Epithelial cell of prostate (primary cell): ENCODE measurements at places on chromosomes 3 and 15.

GRCh38 chr3:4888913-4889846 is 90.1 kb upstream of the BHLHE40 start:
- no peak for DNase-seq

- no peak for DNase-seq
Observed at GRCh38 chr3:24123596-24123995, 178.5 kb downstream of the NR1D2 start.

DNA sequence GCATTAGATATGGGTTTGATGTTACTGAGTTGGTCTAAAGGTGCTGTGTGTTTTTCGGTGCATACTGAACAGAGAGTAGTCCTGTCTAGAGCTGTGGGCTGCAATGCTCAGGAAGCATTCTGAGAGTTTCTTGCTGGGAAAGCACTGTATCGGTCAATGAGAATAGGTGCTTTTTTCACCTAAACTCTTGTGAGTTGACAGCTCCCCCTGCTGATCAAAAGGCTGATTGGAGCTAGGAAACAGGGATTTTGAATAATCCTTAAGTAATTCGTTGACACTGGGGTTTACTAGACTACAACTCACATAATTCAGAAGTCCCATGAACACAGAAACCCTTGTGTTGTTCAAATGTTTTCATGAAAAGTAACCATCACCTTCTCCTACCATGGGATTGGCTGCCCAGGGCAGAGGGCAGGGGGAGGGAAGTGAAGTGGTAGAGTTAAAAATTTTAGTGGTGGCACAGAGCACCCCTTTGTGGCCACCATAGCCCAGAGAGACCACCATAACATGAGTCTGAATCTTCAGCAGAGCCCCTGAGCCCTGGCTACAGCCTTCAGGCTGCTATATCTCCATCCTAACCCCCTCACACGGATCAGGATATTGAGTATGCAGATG is 13.0 kb upstream of the MANF start:
- no peak for DNase-seq

DNA sequence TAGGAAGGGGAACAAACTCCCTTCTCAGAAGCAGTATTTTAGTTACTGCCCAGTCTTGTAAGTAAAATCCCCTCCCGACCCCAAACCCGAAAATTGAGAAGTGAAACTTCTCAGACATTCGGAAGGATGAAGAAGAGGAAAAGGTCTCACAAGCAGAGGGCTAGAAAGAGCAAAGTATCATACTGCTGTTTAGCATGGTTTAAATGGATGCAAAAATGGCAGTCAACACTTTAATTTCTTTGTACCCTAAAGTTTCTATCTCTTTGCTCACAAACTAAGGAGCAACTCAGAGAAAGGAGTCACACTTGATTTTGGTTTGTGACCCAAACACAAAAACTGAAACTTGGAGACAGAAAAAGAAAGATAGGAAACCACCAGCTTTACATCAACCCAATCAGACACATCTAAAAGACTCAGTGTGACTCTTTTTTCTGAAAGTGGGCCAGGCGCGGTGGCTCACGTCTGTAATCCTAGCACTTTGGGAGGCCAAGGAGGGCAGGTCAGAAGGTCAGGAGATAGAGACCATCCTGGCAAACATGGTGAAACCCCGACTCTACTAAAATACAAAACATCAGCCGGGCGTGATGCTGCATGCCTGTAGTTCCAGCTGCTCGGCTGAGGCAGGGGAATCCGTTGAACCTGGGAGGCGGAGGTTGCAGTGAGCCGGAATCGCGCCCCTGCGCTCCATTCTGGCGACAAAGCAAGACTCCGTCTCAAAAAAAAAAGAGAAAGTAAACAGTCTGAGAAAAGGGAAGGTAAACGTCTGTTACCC is 63.2 kb upstream of the ATP11B start:
- DNase-seq, result no peak

DNA sequence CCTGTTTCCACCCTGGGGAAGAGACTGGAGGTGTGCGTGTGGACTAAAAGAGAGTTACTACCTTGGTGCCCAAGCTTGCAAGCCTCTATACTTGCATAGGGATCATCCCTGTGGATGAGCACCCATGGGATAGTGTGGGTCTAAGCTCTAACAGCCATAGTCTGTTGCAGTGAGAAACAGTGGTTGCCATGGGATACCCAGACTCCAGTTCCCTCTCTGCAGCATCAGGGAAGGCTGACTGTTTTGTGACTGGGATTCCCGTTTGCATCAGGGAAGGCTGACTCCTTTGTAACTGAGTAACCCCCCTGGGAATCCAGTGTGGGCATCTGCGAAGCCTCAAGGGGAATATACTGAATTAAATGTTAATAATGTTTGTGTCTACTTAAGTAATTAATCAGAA is 196.1 kb downstream of the ZNF621 start:
- DNase-seq, result no peak

GRCh38 chr15:68432441-68433064 is 590 bp upstream of the ITGA11 start:
- DNase-seq, result no peak

- DNase-seq, result no peak
Observed at GRCh38 chr3:151557068-151557840, 96.4 kb upstream of the IGSF10 start.

- no peak for DNase-seq
Observed at GRCh38 chr3:42647821-42648459, 5.6 kb upstream of the ZBTB47 start.

DNA sequence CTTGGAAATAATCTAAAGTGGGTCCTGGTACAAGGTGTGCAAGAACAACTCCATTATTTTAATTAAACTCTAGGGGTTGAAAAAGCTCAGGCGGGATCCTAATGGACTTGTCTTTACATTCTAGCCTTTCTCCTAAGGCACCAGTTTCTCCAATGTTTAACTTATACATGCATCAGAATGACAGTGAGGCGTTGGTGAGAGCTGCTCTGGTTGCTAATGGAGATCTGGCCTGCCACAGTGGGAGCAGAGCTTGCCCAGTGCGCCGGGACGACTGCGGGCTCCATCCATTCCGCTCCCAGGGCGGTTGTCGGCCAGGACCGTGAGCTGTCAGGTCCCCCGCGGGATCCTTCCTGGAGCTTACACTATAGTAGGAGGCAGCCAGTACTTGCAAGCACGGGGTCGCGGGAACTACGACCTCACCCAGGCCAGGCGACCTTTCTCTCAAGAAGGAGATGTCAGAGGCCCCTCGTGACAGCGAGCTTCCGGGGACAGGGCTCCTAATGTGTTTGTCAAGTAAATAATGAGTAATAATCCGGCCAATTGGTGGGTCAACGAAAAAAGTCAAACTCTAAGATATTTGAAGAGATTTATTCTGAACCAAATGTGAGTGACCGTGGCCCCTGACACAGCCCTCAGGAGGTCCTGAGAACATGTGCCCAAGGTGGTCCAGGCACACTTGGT is 991 bp upstream of the HIGD1A start:
- no peak for DNase-seq

DNA sequence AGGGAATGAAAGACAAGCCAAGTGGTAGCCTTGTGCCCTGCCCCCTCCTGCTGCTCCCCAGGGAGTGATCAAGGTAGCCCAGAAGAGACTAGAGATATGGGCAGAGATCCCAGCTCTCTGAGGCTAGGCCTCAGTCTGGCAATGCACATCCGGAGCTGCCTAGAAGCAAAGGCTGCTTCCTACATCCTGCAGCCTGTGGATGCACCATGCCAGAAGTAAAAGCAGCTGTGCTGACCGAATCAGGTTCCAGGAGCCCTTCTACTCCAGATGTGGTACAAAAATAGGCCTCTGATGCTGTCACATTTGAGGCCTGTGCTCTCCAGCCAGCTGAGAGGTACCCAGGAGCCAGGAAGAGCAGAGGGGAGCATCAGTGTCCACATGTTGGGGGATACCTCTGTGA is 16.0 kb downstream of the TRAIP start:
- DNase-seq, result no peak

- DNase-seq, result no peak
Observed at GRCh38 chr3:42655980-42656679, 2.6 kb downstream of the ZBTB47 start.

- DNase-seq, result no peak
Observed at GRCh38 chr3:49924683-49925082, 4.9 kb downstream of the MON1A start.

DNA sequence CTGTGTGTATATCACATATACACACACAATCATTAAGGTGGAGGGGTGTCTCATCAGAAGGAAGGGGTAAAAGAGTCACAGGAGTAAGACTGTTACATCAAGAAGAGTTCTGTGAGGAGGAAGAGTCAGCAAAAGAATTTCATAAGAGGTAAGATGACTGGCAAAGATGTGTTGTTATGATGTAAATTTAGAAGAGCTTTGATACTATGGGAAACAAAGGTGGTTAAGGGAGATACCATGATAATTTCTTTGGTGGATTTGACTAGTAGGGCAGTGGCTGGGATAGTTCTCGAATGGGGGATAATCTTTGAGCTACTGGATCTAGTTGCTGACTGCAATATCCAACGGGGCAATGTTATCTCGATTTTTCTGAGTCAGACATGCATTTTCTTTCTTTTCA is 61.6 kb downstream of the STAG1 start:
- no peak for DNase-seq

GRCh38 chr15:39666677-39667076 is 85.8 kb downstream of the THBS1 start:
- DNase-seq, result no peak

DNA sequence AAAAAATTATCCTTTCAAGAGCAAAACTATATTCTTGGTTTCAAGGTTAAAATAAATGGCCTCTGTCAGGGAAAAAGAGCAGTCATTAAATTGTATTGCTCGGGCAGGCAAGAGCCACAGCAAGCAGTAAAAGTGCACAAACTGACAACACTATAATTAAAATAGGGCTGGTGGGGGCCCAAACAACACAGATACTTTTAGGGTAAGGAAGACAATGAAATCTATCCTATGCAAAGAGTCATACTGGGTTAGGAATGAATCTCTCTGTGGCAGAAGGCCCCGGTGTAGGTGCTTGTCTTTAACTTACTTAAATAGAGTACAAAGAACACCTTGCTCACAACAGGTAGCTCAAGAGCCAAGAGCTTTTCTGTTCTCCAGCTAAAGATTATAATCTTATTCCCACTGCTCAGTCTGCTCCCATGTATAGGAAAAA is 94.7 kb downstream of the DLG1 start:
- no peak for DNase-seq

GRCh38 chr3:184656829-184657681 is 54.8 kb downstream of the MAGEF1 start:
- DNase-seq, result peak; percentile 24

DNA sequence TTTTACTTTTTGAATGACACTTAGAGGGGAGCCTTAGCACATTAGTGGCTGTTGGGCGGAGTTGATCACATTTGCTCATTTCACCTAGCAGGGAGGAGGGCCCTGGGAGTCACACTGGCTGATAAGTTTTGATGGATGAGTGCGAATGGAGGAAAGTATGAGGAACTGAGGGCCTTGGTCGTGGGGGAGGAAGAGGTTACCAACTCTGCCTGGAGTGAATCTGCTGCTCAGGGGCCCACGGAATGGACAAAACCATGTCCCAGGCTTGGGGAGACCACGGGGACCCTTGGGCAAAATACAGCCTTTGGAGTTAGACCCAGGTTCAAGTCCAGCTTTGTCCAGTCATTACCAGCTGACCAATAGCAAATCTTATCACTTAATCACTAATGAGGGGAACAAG is 5.1 kb upstream of the FLNB start:
- no peak for DNase-seq

- DNase-seq, result no peak
Observed at GRCh38 chr15:84765675-84766074, 17.3 kb downstream of the ZNF592 start.

DNA sequence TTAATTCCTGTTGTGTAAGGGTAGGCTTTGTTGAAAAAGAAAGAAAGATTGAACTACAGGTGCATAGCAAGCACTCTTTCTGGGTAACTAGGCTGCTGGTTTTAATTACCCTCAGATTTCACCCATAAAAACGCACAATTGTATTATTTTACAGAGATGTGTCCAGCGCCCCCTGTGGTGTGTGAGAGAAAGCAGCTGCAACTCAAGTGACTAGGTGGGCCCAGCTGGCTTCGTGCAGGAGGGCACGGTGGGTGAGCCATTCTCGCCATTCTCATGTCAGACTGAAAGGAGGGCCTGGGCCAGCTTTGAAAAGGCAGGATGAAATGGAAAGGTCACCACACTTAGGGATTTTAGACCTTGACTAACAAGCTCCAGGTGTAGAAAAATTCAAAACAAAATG is 122.6 kb downstream of the LRIG1 start:
- no peak for DNase-seq

DNA sequence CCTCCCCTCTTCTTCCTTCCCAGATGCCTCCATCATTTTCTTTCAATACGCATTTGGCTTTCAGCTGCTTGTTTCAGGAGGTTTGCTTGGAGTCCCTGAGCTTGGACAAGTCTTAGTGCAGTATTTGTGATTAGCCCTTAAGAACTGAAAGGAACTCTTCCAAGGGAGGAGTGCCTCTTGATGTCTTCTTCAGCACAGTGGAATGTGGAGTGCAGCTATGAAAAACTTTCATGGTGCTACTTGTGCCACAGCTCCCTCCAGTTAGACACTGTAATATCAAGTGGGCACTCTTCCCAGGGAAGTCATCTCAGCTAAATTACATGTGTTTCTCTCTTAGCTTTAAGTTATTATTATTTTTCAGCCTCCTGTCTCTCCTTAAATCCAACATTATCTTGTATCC is 173.1 kb downstream of the NECTIN3 start:
- no peak for DNase-seq

GRCh38 chr3:190911382-190911781 is 48.9 kb upstream of the GMNC start:
- DNase-seq, result no peak

- DNase-seq, result no peak
Observed at GRCh38 chr15:87604857-87605446, 651.6 kb downstream of the NTRK3 start.

GRCh38 chr3:177426878-177427495 is 229.7 kb upstream of the TBL1XR1 start:
- no peak for DNase-seq

DNA sequence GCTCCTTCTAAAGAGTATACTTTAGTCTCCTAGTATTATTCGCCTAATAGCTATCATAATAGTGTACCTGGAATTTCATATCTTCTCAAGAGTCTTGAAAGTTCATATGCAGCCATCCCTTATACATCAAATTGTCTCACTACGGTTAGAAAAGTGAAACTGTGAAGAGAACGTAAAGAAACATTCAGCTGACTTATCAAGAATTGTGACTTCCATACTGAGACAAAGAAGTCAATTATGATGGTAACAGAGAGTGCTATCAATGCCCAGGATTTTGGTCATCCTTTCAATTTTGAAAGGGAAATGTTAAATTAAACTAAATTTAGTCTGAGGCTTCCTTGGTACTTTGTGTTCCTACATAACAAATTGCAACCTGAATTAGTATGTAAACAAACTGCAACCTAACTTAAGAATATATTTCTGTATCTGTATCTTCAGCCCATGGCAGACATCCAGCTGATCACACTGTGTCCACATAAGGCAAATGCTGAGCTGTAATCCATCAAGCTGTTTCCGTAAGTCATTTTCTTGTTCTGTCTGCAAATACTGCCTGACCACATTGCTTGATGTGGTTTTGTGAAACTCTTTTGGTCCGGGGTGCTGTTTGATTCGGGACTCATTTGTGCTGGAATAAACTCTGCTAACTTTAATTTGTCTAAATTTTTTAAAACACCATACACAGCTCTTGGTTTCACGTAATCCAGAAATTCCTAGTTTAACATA is 469.6 kb downstream of the SI start:
- no peak for DNase-seq

- DNase-seq, result no peak
Observed at GRCh38 chr15:28082891-28083684, 16.0 kb downstream of the OCA2 start.
